ENCODE measurements at places on chromosomes 2 and 18.
A peak's percentile ranks its signal among the peaks of the same experiment; 100 is the strongest.

GRCh38 chr18:51660188-51660715, 462.8 kb upstream of the MEX3C start:
- no peak overlapping the region for H3K4me3 ChIP-seq
- no peaks in the 10 kb centered on the region for H3K27me3 ChIP-seq
- H3K36me3 ChIP-seq = no peaks in the 10 kb centered on the region
- no peak overlapping the region for H3K27ac ChIP-seq
- no peaks in the 10 kb centered on the region for H3K4me1 ChIP-seq
- no peak for DNase-seq

DNA sequence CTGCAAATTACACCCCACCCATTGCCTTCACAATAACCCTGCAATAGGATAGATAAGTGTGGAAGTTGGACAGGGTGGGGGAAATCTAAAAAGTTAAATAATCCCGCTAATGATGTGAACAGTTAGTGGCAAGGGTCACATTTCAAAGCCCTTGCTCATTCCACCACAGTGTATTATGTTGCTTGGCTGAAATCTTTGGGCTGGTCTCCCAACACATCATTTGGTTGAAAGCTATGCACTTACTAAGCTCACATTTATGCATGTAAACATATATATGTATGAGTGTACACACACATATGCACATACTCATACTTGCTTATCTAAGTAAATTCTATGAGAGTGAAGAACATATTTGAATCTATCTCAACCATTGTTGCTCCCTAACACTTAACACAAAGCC, 197.8 kb downstream of the RDH14 start:
- no peak overlapping the region for H3K4me3 ChIP-seq
- H3K27ac ChIP-seq = no peak overlapping the region
- no peak for DNase-seq
- no peaks in the 10 kb centered on the region for H3K4me1 ChIP-seq
- no peaks in the 10 kb centered on the region for H3K27me3 ChIP-seq

DNA sequence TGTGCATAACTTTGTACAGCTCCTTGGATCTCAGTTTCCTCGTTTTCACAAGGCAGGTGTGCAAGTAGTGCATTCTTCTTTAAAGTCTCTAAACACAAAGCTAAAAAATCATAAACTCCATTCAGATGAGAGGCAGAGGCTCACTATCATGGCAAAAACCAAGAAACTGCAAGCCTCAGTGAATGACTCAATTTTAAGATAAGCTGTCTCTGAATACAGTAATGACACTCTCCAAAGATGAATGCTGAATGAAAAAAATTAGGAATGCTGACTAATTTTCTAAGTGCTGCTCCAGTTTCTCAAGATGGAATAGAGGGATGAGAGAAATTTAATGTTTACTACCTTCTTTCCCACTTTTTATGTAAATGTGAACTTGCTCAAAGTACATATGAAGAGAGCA, 17.2 kb downstream of the B4GALT6 start:
- H3K36me3 ChIP-seq = peaks cover 17% of the 10 kb centered on the region
- no peak for DNase-seq
- no peak overlapping the region for H3K27ac ChIP-seq
- H3K4me1 ChIP-seq = peaks cover 3% of the 10 kb centered on the region
- no peak overlapping the region for H3K4me3 ChIP-seq
- H3K27me3 ChIP-seq = no peaks in the 10 kb centered on the region

- no peaks in the 10 kb centered on the region for H3K4me1 ChIP-seq
- DNase-seq = no peak
- no peaks in the 10 kb centered on the region for H3K36me3 ChIP-seq
- no peak overlapping the region for H3K27ac ChIP-seq
These were observed 31.0 kb downstream of the STEAP3 start for GRCh38 chr2:119254601-119255080.

DNA sequence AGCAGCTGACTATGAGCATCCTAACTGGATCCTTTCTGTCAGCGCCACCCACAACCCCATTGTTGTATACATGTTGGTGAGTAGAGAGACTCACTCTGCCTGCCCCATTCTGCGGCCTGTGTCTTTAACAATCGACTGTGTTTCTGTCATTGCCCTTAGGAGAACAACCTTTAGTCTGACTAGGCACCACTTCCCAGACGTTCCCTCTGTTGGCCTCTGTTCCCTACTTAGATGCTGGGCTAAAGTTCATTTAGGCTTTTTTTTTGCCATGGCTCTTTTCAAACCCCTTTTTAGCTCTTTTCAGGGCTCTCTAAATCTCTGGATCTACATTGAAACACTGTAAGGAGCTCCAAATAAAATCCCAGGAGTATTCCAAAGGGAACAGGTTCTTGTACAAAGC, 20.5 kb upstream of the ACAA2 start:
- H3K4me1 ChIP-seq = no peaks in the 10 kb centered on the region
- H3K36me3 ChIP-seq = no peaks in the 10 kb centered on the region
- H3K27ac ChIP-seq = no peak overlapping the region

- DNase-seq = no peak
- no peaks in the 10 kb centered on the region for H3K4me1 ChIP-seq
- H3K4me3 ChIP-seq = no peak overlapping the region
These were observed 402.3 kb downstream of the TGIF1 start for GRCh38 chr18:3852321-3852720.

DNA sequence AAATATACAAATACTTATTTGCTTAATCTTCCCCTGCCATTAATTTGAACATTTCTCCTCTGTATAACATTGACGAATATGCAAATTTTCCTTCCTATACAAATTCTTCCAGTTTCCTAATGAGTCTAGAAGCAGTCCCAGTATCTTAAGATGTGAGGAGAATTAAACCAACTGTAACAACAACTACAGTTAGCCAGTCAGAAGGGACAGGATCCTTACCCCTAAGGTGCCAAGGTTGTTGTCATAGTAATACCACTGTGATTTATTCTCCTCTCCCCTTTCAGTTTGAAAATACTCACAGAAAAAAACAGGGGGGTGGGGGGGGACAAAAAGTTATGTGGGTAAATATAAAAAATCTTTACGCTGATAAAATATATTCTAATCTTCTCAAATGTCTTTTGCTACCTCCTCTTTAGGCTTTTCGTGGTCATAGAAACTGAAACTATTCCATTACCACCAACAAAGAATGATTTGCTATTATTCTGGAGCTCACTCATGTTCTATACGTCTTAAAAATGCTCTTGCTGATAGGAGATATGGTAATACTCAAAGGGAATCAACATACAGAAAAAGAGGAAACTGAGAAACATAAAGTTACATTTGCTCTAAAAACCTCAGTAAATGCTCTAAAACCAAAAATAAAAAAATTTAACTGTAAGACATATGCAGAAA, 107.6 kb downstream of the MEMO1 start:
- peaks cover 20% of the 10 kb centered on the region for H3K36me3 ChIP-seq
- DNase-seq = no peak
- H3K4me1 ChIP-seq = no peaks in the 10 kb centered on the region
- H3K27ac ChIP-seq = no peak overlapping the region
- no peaks in the 10 kb centered on the region for H3K27me3 ChIP-seq

GRCh38 chr18:35159782-35160181, 81.1 kb upstream of the ZNF397 start:
- H3K4me3 ChIP-seq = no peak overlapping the region
- H3K27me3 ChIP-seq = no peaks in the 10 kb centered on the region
- no peak overlapping the region for H3K27ac ChIP-seq
- H3K36me3 ChIP-seq = no peaks in the 10 kb centered on the region
- DNase-seq = peak; percentile 17

GRCh38 chr2:139526781-139527180, 746.6 kb upstream of the NXPH2 start:
- H3K27ac ChIP-seq = no peak overlapping the region
- no peaks in the 10 kb centered on the region for H3K36me3 ChIP-seq
- H3K4me3 ChIP-seq = no peak overlapping the region
- H3K4me1 ChIP-seq = no peaks in the 10 kb centered on the region
- no peak for DNase-seq
- no peaks in the 10 kb centered on the region for H3K27me3 ChIP-seq

DNA sequence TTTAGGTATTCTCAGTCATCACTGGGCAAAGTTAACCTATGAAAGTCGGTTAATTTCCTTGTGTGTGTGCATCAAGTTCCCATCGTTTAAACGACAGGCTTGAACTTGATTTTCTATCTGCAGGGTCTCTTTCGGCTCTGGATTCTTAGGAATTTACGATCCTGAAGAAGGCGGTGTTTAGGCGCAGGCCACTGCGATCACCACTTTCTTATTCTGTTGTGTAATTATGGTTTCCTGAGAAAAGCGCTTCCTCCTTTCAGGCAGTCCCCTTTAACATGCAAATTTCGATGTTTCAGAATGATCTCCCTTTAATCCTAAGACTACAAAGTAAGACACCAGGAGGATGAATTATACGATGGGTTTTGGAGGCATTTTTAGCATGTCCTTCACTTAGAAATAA, 27.9 kb upstream of the MBP start:
- H3K27ac ChIP-seq = no peak overlapping the region
- peak; percentile 45 for DNase-seq
- no peaks in the 10 kb centered on the region for H3K27me3 ChIP-seq
- H3K36me3 ChIP-seq = no peaks in the 10 kb centered on the region
- H3K4me1 ChIP-seq = peaks cover 3% of the 10 kb centered on the region

DNA sequence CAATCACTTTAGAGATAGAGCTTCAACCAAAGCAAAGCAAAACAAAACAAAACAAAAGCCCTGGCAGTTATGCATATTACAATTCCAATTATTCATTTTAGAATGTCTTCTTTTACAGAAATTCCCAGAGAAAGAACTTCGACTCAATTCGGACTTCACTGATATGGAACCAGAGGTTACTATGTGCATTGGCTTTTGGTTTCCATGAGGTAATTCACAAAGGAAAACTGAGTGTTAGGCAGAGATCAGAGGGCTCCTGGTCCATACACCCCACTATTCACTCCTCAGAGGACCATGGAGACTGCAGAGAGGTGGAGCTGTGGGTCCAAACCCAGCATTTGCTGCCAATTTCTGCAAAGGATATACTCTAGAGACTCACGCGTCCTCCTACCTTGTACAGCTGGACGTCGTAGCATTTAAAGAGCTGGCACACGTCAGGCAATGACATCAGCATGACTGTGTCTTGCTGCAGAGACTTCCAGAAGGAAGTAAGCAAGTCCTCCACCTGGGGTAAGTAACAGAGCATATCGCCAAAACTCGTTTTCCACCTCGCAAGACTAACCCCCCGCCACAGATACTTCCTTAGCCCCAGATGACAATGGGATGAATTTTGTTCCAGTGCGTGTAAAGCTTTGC, 31.3 kb upstream of the CREG2 start:
- no peaks in the 10 kb centered on the region for H3K27me3 ChIP-seq
- H3K4me3 ChIP-seq = no peak overlapping the region
- H3K27ac ChIP-seq = no peak overlapping the region
- no peak for DNase-seq
- H3K4me1 ChIP-seq = no peaks in the 10 kb centered on the region
- H3K36me3 ChIP-seq = no peaks in the 10 kb centered on the region

DNA sequence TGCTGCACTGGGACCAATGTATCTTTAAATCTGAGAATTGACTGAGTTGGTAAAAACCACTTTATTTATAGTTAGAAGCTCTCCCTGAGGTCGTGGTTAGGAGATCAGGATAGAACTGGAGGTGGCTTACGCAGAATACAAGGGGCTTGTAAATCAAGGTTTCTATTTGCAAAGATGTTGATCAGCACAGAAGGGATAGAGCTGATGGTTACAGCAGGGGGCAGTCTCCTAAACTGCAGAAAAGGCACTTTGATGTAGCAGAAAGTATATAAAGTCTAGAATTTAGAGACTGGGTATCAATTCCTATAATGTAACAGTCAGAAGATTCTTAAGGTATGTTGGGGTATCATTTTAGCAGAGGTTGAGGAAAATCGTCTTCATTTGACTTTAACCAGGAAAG, 25.2 kb upstream of the ACVR1 start:
- no peaks in the 10 kb centered on the region for H3K27me3 ChIP-seq
- no peaks in the 10 kb centered on the region for H3K36me3 ChIP-seq
- no peak overlapping the region for H3K27ac ChIP-seq
- H3K4me1 ChIP-seq = peaks cover 23% of the 10 kb centered on the region

DNA sequence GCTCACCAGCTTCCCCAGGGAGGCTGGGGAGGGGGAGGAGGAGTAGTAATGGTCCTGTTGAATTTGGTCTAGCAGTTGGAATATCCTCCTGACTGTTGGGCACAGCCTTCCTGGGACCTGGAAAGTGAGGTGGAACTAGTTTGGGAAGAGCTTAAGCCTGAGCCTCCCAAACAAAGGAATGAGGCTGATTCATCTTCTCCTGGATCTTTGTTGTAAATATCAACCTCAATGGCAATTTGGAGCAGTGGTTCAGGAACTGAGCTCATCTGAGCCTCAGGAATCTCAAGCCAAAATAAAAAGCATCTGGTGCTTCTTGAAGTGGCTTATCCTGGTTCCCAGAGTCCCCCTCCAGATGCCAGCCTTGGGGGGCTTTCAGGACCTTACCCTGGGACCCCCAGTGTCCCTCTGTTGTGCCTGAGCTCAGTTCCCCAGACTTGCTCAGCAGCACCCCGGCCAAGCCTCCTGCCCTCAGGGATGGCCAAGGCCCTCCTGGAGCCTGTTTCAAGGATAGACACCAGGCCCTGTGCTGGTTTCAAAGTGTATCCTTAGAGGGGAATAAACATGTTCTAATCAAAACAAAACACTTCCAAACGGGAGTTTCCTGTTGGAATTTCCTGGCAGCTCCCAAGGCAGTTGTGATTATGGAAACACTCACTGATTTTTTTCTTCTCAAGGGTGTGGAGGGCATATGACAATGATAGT, 112.6 kb downstream of the DDX1 start:
- H3K4me1 ChIP-seq = no peaks in the 10 kb centered on the region
- no peak overlapping the region for H3K4me3 ChIP-seq
- H3K36me3 ChIP-seq = no peaks in the 10 kb centered on the region
- H3K27ac ChIP-seq = no peak overlapping the region
- H3K27me3 ChIP-seq = no peaks in the 10 kb centered on the region
- DNase-seq = no peak

GRCh38 chr2:216101109-216101508, 8.0 kb upstream of the XRCC5 start:
- H3K4me1 ChIP-seq = no peaks in the 10 kb centered on the region
- no peaks in the 10 kb centered on the region for H3K27me3 ChIP-seq
- no peaks in the 10 kb centered on the region for H3K36me3 ChIP-seq

DNA sequence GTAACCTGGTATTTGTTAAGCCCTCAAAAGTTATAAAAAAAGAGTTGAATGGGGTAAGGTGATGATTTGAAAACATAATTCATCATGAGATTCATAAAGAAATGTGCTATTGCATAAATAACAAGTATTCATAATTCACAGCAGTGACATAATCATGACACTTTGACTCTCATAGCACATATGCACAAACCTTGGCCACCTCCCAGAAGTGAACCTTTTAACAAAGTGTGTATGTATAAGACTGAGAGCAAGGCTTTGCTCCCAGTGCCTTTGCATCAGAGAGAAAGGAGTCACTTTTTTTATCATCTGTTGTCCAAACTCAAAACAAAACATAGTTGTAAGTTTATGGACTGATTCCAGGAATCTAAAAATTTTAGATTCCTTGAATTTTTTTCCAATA, 15.0 kb upstream of the HTR2B start:
- H3K27ac ChIP-seq = no peak overlapping the region
- H3K36me3 ChIP-seq = peaks cover 7% of the 10 kb centered on the region
- no peaks in the 10 kb centered on the region for H3K27me3 ChIP-seq
- no peak overlapping the region for H3K4me3 ChIP-seq
- DNase-seq = no peak

- no peaks in the 10 kb centered on the region for H3K27me3 ChIP-seq
- no peaks in the 10 kb centered on the region for H3K36me3 ChIP-seq
- DNase-seq = peak; percentile 34
- H3K27ac ChIP-seq = no peak overlapping the region
These were observed 47.7 kb upstream of the TMEM247 start for GRCh38 chr2:46431481-46432235.

- H3K27ac ChIP-seq = no peak overlapping the region
- no peaks in the 10 kb centered on the region for H3K36me3 ChIP-seq
- no peak overlapping the region for H3K4me3 ChIP-seq
- DNase-seq = peak; percentile 35
These were observed 126.6 kb downstream of the ZNF532 start for GRCh38 chr18:58991167-58991798.

Data from common myeloid progenitor, CD34-positive (primary cell).